ENCODE measurements at places on chromosomes 7 and 10.

DNA sequence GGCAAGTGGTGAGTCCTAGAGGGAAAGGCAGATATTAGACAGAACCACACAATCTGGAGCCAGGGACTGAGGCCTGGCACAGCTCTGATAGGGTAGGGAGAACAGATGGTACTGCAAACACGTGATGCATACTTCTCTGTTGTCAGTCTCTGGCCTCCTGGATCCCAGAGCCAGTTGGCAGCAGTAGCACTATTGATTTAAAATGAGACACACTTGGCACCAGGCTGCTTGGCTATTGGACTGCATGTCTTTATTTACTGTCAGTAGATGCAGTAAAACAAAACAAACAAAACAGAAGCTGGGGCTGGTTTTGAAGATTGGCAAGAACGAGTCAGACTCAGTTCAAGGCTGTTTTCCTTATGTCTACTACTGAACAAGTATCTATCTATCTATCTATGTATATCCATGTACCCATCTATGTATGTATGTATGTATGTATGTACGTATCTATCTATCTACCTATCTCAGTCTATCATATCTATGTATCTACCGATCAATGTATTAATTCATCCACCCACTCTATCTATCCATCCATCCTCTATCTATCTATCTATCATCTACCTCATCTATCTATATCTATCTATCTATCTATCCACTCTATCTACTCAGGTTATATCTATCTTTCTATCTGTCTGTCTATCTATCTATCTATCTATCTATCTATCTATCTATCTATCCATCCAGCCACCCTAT is 23.4 kb upstream of the MGAM2 start:
- DNase-seq = no peak

GRCh38 chr10:15763006-15763405 is 43.3 kb upstream of the ITGA8 start:
- no peak for DNase-seq

GRCh38 chr10:6014241-6014761 is 37.0 kb upstream of the IL15RA start:
- DNase-seq = no peak

DNA sequence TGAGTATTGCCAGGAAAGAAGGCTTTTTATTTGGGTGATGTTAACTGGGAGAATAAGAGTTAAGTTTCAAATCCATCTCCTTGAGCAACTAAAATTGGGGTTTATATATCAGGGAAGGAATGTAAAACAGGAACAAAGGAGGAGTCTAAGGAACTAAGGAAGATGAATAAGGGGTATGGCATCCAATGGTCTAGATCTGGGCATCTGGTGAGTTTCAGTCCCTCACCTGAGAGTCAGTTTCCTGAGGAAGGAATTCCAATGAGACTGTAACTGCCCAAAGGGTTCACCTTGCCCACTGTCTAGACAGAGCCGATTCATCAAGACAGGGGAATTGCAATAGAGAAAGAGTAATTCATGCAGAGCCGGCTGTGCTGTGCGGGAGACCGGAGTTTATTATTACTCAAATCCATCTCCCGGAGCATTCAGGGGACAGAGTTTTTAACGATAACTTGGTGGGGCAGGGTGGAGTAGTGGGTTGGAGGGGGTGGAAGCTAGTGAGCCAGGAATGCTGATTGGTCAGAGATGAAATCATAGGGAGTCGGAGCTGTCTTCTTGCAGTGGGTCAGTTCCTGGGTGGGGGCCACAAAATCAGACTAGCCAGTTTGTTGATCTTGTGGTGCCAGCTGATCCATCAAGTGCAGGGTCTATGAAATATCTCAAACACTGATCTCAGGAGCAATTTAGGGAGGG is 188.3 kb upstream of the STK17A start:
- DNase-seq = no peak

- DNase-seq = no peak
Observed at GRCh38 chr10:35204650-35205319, 78.1 kb downstream of the CREM start.

GRCh38 chr10:128498378-128498730 is 372.1 kb upstream of the MKI67 start:
- DNase-seq = no peak

DNA sequence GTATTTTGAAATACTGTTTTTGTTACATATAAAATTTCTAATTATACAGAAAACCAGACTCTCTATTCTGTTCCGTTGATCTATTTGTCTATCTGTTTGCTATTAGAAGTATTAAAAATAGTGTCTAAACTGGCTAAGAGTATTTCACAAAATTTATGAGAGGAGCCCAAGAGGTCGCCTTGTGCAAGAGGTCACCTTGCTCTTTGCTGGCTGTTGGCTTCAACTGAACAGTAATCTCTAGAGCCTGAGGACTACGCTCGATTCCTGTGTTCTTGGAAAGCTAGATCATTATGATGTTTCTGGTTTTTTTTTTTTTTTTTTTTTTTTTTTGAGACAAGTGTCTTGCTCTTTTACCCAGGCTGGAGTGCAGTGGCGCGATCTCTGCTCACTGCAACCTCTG is 428.6 kb downstream of the LRMDA start:
- DNase-seq = no peak

DNA sequence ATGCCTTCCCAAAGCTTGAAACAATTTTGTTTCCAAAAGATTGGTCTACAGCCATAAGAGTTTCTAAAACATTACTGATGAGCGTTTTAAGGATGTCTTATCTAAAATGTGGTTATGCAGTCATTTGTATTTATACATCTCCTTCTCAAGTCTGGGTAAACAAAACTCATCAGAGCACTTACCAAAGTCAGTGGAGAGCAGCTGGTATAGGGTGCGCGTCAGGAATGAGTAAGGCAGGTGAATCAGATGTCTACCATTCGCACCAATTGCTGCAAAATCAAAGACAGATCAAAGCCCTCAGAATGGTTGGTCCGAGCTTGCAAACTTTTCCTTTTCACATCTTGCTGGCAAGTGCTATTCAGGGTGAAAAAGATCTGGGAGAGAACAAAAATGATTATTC is 65.6 kb upstream of the FAM171A1 start:
- DNase-seq = peak; percentile 21

Measured in NCI-H510A treated with DMSO at 0.1 percent for 48 hours (cell line).